ENCODE measurements at places on chromosomes 5 and 9. TPM values are rescaled to one million over a fixed set of nuclear protein-coding genes. Genes with fewer than 3 reads are reported as not detected.
A peak's percentile ranks its signal among the peaks of the same experiment; 100 is the strongest.

DNA sequence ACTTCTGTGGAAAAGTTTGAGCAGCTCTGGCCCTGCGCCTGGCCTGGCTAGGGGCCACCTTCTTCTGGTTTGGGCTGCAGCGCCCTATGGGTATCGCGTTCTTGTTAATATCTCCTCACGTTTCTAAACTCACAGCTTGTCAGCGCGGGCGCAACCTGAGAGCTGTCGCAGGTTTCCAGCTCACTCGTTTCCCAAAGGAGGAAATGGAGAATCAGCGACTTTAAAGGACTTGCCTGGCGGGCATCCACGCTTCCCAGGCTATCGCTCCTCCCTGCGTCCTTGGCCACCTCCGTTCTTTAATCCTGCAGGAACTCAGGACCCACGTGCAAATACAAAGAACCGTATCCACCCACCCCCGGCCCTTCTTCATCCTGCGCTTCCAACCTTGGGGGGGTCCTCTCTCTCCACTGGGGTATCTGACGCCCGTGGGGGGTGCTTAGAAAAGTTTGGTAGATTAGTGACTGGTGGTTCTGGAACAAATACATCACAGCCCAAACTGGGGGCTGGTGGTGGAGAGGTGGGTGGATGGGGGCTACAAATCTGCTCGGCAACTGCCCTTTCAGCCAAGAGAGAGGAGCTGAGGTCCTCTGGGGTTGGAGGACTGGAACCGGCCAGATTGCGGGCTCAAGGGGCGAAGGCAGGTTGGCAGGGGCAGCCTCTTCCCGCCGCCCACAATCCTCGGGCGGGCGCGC, 578 bp upstream of the PSAT1 start:
- no peak for DNase-seq

DNA sequence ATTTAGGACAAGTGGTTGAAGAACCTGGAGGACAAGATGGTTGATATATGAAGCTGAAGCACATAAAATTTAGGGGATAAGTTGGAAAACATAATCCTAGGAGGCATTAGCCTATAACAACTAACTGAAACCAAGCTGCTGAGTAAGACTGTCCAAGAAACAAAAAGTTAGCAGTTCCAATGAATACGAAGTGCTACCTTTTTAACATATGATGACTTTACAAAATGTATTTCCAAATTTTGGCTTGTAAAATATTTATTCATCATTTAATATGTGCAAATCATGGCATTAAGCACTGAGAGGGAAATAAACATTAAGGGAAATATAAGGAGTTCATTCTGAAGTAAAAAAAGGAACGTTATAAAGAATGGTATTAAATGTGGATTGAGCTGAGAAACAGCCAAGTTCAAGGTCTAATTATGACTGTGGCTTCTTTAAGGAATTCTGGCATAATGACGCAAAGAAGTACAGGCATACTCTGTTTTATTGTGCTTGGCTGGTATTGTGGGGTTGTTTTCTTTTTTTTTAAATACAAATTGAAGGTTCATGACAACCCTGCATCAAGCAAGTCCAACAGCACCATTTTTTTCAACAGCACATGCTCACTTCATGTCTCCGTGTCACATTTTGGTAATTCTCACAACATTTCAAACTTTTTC, 7.7 kb downstream of the RAPGEF6 start:
- no peak for DNase-seq

DNA sequence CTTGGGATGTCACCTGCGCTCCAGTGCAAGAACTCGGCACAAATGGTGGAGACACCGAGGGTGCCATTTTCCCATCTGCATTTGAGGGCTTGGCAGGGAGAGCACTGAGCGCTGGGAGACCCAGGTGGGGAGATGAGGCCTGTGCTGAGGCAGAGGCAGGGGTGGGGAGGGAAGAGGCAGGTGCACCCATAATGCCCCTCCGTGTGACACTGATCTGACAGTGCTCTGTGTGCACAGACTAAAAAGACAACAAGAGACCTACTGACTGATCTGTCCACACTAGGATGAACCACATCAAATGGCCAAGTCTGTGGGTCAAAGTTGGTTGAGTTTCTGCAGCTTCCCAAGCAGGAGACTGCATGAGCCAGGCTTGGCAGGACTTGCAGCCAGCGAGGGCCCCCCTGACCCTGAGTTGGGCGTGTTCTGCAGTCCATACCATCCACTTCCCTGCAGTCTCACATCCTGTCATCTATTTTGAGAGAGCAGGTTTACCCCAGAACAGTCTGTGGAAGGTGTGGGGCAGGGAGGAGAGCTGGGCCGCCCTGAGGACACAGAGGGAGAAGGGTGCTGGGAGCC, 41.9 kb downstream of the NEK6 start:
- DNase-seq, result no peak

- DNase-seq, result no peak
Measured at GRCh38 chr9:124934290-124934689, 6.6 kb downstream of the GOLGA1 start.

DNA sequence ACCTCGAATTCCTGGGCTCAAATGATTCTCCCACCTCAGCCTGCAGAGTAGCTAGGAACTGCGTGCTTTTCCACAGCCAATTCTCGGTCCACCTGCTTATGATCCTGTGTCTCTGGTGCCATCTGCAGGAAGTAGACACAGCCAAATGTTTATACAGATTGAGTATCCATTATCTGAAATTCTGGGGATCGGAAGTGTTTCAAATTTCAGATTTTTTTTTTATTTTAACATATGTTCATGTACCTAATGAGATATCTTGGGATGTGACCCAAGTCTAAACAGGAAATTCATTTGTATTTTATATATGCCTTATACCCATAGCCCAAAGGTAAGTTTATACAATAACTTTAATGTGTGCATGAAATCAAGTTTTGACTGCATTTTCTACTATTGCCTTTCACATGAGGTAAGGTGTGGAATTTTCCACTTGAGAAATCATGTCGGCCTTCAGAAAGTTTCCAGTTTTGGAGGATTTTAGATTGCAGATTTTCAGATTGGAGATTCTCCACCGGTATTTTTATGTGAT, 89.5 kb downstream of the ESM1 start:
- DNase-seq, result no peak

IQGAP2 gene
- 20.0 TPM for polyA plus RNA-seq

PCDHGB6 gene
- 12.1 TPM for polyA plus RNA-seq

DNA sequence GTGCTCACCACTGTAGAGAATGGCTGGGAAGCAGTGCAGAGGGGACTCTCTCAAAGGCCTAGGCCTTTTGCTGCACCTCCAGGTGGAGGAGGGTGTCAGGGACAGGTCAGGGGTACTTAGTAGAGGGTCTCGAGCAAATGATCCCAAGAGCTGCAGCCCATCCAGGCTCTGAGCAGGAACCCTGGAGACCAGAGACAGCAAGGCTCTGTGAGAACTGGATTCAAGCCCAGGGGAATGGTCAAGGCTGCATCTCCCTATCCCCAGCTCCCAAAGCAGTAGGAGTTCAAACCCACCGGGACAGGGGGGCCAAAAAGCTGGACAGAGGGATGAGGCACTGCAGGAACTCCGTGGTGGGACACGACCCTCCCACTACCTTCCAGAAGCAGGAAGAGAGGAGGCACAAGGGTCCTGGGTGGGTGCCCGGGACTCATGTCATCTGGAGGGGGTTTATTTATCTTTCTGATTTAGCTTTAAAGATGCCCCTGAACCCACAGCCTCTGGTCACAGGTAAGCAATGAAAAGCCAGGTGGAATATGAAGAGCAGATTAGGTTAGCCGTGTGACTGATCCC, 124.8 kb downstream of the MVB12B start:
- no peak for DNase-seq

TLN1 gene
- polyA plus RNA-seq, result 173 TPM

GRCh38 chr9:76571288-76571687, 112.3 kb downstream of the GCNT1 start:
- no peak for DNase-seq

DNA sequence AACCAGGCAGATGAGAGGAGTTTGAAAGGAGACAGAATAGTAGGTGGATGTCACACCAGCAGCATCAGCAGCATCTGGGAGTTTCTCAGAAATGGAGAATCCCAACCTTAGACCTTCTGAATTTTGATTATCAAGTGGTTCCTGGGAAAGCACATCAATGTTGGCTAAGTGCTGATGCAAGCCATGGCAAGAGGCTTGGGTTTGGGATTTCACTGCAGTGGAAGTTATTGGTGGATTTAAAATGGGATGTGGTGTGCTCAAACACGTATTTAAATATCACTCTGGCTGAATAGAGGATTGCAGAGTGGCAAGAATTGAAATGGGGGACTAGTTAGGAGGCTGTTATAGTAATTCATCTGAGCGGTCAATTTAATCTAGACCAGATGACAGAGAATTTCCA, 387.8 kb upstream of the WWC1 start:
- no peak for DNase-seq

- DNase-seq, result no peak
Measured at GRCh38 chr5:33537240-33537639, 96.5 kb downstream of the TARS1 start.

DNA sequence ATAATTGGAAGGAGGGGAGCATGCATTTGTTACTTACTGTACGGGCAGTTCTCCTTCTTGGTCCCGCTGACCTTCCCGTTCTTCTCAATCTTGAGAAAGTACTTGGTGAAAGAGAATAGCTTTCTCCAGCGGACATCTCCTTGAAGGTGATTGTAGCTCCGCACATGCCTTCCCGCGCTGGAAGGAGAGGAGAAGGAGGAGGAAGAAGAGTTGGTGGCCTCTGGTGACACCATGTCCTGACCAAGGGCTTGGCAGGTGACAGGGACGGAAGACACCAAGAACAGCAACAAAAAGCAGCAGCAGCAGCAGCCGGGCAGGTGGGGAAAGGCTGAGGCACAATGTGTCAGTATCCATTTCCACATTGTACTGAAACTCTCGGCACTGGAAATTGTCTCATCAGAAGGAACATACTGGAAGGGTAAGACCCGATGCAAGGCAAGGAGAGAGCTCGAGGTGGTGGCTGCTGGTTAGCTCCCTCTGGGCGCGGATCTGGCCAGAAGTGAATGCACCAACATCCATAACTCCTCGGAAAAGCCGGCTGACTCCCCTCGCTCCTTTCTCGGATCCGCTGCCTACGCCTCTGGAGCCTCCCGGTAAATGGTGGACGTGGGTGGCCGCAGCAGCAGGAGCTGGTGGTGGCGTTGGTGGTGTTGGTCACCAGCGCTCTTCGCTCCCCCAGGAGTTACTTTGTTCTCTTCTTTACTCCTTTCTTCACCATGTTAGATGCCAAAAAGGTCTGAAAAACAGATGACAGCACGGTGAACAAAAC, 715 bp downstream of the FGF10 start:
- DNase-seq, result no peak

GRCh38 chr9:97525451-97525850, 24.0 kb downstream of the TMOD1 start:
- no peak for DNase-seq

DNA sequence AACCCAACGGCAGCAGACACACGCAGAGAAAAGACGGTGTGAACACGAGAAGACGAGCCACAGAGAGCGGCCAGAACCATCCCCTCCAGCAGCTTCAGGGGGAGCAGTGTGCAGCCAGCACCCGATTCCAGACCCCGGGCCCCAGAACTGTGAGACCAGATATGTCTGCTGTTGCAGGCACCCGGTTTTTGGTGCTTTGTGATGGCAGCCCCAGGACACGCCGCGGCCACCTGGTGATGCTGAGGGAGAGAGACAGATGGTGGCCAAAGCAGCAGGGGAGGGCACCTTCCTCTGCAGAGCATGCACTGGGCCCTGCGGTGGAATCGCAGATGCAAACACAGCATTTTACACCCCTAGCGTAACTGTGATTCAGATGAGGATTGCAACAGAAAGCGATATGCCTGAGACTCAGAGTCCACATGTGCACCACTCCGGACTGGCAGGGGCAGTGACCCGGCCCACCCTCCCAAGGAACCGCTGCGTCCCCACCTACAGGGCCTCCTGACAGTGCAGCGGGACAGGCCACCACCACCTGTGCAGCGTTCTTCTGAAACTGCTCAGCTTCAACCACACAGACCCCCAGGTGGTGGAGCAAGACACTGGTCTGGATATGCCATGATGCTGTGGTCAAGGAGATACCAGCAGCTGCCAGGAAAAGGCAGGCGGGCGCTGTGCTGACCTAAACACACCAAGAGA, 24.0 kb downstream of the ZDHHC11B start:
- no peak for DNase-seq

- no peak for DNase-seq
Measured at GRCh38 chr9:77016121-77016525, 3.3 kb upstream of the FOXB2 start.

GRCh38 chr9:91391818-91392217, 30.1 kb upstream of the AUH start:
- DNase-seq, result no peak

SLCO4C1 gene
- polyA plus RNA-seq, result 24.0 TPM

DNA sequence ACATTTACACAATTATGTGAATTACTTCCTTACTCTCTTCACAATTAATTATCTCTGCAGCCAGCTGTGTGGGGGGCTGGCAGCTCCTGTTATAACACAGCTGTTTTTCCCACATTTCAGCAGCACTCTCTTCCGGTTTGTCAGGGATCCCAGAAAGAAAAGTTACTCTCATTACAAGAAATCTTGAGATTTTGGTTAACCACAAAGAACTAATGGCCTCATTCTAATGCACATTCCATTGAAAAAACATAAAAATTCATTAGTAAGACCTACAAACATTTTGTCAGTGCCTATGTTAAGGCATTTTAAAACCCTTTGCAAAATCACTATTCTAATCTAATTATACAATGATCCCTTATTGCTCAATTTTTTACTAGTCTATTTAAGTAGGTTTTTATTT, 64.1 kb downstream of the PDE4D start:
- DNase-seq, result peak; percentile 56

FAXDC2 gene
- 36.5 TPM for polyA plus RNA-seq

GRCh38 chr9:81564632-81565031, 124.7 kb downstream of the TLE1 start:
- no peak for DNase-seq

GRCh38 chr5:64384765-64385164, 121.0 kb upstream of the RGS7BP start:
- DNase-seq, result no peak

GRCh38 chr9:36486329-36486932, 86.3 kb upstream of the MELK start:
- DNase-seq, result no peak

DNA sequence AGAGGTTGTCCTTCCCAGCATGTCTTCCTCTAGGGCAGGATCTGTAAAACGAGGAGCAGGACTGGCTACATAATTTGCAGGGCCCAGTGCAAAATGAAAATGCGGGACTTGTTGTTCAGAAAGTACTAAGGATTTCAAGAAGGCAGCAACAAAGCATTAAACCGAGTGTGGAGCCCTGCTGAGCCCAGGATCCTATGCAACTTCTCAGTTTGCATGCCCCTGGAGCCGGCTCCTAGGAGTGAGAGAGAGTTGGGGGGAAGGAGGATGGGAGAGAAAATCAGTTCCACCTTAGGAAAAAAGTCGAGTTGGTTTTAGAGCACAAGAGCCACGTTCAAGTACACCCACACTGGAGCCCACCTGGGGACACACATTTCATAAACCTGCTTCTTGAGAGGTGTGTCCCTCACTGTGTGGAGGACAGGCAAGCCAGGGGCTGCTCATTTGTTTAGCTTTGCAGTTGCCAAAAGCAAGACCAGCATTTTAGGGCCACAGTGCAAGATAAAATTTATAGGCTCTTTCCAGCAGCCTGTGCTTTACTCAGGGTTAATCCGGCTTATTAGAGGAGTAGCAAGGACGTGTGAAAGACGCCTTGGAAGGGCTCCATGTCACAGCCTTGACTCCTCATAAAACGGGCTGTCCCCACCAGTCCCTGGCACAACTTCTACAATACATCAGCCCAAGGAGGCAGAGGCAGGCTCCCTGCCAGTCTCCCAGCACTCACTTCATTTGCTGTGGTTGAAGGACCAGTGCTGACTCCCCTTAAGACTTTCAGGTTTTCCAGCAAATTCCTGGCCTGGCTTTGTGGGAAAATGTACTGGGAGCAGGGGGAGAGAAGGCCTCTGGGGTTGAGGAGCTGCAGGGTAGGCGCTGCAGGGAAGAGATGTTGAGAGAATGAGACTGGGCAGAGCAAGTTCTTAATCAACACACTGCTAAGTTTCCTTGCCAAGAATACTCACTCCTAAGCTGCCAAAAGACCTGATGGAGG, 159.7 kb upstream of the SEMA6A start:
- no peak for DNase-seq
